ENCODE measurements at places on chromosomes 1 and 21. TPM values are rescaled to one million over a fixed set of nuclear protein-coding genes. Genes with fewer than 3 reads are reported as not detected.

Gene GREM2
- 0.58 TPM for total RNA-seq

GRCh38 chr1:218985424-218985984, 188.2 kb upstream of the LYPLAL1 start:
- DNase-seq = peak; percentile 7

DNA sequence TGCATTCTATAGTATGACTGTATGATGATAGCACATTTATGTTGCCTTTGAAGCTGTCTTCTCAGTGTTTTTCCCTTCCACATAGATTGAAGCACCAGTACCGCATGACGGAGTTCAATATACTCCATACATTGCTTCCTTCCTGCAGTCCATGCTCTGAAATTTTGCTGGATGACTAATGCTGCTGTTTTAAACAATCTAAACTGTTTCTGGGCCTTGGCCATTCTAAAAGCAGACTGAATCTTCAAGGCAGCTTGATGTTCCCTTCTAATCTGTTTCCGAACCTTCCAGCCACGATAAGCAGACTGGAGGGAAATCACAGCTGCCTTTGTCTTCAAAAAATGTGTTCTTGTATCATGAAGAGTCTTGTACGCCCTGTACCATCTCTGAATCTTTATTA, 36.2 kb upstream of the F13B start:
- no peak for DNase-seq

DNA sequence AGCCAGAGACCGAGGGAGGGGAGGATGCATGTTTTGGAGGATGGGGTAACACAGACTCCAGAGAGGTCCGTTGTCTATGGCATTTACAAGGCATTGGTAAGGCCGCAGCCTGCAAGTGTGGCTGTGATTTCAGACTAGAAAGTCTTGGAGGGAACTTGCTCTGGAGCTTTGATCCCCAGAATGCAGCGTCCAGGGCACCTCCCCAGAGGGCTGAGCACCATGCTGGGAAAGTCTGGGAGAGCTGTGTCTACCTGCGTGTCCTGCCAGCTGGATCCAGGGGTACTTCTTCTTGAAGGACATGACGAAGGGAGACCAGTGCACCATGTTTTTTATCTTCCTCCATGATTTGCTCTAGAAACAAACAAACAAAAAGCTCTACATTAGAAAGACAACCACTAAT, 90.7 kb downstream of the ITPKB start:
- no peak for DNase-seq

- no peak for DNase-seq
These were observed 5.1 kb upstream of the RIPPLY3 start for GRCh38 chr21:37001441-37001840.

DNA sequence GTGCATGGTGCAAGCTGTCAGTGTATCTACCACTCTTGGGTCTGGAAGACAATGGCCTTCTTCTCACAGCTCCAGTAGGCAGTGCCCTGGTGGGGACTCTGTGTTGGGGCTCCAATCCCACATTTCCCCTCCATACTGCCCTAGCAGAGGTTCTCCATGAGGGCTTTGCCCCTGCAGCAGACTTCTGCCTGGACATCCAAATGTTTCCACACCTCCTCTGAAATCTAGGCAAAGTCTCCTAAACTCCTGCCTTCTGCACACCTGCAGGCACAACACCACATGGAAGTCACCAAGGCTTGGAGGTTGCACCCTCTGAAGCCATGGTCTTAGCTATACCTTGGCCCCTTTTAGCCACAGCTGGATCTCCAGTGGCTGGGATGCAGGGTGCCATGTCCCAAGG, 31.8 kb upstream of the CITED4 start:
- no peak for DNase-seq

DNA sequence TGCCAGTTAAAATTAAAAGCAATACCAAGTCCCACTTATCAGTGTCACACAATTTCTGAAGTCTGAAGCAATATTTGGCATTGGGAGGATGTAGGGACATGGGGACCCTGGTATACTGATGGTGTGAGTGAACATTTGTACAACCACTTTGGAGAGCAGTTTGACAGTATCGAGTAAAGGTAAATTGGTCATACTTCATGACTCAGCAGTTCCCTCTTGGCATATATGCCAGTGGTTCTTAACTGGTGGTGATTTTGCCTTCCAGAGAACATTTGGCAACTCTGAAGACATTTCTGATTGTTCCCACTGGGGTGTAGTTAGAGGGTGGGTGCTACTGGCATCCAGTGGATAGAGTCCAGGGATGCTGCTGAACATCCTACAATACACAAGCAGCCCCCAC, 19.7 kb downstream of the FMOD start:
- DNase-seq = no peak

- no peak for DNase-seq
These were observed 11.8 kb upstream of the RAP1GAP start for GRCh38 chr1:21680918-21681317.

GRCh38 chr1:38758820-38759219, 100.8 kb downstream of the RRAGC start:
- DNase-seq = no peak

DNA sequence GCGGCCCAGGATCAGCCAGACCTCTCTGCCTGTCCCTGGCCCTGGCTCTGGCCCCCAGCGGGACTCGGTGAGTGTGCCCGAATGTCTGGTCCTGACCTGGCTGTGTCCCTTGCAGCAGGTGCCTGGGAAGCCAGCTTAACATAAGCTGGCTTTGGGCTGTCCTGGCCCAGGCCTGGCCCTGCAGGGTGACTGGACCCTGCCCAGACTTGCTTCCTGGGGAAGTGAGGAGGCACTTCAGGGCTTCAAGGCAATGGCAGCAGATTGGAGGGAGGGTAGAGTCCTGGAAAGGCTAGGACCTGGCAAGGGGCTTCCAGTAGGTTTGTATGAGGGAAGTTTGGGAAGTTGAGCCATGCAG, 16.4 kb downstream of the RPS6KA1 start:
- DNase-seq = no peak
